ENCODE measurements at places on chromosomes 2 and 18.

- no peak for DNase-seq
These were observed 88.3 kb downstream of the AGAP1 start for GRCh38 chr2:235582081-235582686.

- no peak for DNase-seq
These were observed 195.6 kb downstream of the FSIP2 start for GRCh38 chr2:185934232-185934631.

- DNase-seq: no peak
These were observed 2.4 kb downstream of the CCBE1 start for GRCh38 chr18:59694824-59695223.

DNA sequence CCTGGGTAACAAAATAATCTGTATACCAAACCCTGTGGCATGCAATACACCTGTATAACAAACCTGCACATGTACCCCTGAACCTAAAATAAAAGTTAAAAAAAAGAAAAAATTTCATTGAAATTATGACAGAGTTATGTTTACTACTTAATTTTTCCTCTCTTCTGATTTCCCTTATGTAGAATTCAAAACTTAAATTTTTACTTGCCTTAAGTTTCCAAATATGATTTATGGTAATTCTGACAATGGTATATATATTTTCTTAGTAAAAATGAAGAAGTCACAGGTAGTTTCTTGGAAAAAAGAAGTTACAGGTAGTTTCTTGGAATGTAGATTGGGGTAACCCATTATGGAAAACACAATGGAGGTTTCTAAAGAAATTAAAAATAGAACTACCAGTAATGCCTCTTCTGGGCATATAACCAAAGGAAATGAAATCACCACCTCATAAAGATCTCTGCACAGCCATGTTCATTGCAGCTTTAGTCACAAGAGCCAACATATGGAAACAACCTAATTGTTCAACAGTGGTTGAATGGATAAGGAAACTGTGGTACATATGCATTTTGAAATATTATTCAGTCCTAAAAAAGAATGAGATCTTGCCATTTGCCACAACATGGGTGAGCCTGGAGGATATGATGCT is 164.9 kb downstream of the BABAM2 start:
- DNase-seq: no peak

GRCh38 chr2:84546551-84546950 is 30.3 kb downstream of the DNAH6 start:
- no peak for DNase-seq

GRCh38 chr18:48534364-48534763 is 4.5 kb upstream of the CTIF start:
- no peak for DNase-seq

DNA sequence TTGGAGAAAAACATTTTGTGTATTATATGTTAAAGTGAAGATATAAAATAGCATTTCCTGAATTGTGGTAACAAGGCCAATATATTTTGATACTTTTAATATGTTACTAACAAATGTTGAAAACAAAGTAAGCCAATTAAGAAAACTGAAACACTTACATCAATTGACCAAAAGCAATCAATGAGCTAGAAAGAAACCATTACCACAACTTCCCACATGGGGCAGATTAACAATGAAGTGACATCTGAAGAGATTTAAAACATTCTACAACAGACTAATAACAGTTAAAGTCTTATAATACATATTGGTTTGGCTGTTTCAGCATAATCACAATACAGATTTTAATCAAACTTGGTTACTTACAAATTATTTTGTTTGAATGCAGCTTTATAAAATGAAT is 282.4 kb upstream of the NETO1 start:
- no peak for DNase-seq

GRCh38 chr2:209872675-209873074 is 101.0 kb downstream of the UNC80 start:
- peak; percentile 88 for DNase-seq

- DNase-seq: no peak
These were observed 8.0 kb upstream of the D2HGDH start for GRCh38 chr2:241726459-241726858.

- no peak for DNase-seq
These were observed 98.2 kb downstream of the KCNF1 start for GRCh38 chr2:11009891-11010290.

- peak; percentile 14 for DNase-seq
These were observed 12.0 kb upstream of the MC5R start for GRCh38 chr18:13811993-13812392.

DNA sequence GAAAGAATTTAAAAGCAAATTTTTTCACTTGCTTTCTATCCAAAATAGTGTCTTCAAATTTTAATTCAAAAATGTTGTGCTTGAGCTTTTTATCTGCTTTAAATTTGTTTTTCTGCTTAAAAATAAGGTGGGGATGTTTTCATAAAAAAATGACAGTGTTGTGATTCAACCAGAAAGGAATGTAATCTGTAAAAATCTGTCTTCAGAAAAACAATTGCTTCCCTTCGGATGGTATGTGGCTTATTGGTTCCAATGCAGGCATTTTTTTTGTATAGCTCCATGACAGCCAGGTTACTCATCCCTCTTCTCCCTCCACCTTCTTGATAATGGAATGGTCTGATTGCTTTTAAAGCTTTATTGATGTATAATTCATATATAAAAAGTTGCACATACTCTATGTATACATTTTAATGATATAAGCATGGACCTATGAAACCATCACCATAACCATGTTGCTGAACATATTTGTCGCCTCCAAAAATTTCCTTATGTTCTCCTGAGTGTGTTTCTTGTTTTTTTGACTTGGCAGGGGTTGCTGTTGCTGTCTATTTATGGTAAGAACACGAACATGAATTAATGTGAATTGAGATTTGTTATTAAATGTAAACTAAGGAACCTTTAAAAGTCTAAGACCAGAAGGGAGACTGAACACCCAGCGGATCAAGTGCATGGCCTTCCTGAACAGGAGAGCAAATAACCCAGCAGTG is 363.7 kb upstream of the SPHKAP start:
- DNase-seq: no peak

DNA sequence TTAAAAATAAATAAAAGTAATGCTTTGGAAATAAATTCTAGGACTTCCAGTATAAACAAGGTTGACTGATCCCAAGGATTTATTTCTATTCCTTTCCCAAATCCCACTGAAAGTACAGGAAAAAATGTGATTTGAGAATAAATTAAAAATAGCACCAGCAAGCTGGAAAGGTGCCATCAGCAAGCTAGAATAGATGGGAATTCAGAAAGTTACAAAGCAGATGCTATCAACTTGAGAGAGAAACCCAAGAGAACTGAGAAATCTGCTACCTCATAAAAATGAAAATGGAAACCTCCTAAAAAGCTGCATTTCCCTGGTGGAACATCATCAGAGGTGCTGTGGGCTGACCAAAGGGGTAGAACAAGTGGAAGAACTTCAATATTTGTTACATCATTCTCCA is 148.6 kb upstream of the KCNJ3 start:
- DNase-seq: no peak

DNA sequence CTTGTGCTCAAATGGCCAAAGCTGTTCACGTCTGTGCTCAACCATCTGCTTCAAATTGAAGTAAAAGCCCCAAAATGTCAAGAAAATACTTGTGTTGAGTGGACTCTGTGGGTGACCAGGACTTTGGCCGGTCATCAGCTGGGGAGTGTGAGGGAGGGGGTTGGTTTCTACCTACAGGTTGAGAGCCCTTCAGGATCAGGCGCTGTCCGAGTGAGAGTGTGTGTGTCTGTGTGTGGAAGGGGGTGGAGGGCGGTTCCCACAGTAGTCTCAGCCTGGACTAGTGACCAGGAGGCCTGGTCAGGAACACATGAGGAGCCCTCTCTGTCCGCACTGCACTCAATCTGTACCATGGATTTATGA is 34.2 kb downstream of the ATOH8 start:
- DNase-seq: no peak

DNA sequence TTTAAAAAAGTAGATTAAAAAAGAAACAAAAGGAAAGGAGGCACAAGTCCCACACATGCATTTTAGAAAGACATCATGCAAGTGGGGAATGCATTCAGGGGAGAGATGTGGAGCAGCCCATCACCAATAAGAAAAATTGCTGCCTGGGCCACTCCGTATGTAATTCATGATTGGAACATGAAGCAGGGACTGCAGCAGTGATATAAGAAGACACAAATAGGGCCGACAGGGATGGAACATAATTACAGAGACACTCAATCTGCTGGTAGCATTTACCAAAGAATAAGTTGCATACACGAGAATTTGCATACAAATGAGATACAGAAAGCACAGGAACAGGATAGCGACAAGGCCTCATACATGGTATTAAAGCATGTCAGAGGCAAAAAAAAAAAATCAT is 6.5 kb upstream of the AFF3 start:
- no peak for DNase-seq

- DNase-seq: peak; percentile 26
These were observed 59.7 kb downstream of the MAP4K3 start for GRCh38 chr2:39377226-39377939.

DNA sequence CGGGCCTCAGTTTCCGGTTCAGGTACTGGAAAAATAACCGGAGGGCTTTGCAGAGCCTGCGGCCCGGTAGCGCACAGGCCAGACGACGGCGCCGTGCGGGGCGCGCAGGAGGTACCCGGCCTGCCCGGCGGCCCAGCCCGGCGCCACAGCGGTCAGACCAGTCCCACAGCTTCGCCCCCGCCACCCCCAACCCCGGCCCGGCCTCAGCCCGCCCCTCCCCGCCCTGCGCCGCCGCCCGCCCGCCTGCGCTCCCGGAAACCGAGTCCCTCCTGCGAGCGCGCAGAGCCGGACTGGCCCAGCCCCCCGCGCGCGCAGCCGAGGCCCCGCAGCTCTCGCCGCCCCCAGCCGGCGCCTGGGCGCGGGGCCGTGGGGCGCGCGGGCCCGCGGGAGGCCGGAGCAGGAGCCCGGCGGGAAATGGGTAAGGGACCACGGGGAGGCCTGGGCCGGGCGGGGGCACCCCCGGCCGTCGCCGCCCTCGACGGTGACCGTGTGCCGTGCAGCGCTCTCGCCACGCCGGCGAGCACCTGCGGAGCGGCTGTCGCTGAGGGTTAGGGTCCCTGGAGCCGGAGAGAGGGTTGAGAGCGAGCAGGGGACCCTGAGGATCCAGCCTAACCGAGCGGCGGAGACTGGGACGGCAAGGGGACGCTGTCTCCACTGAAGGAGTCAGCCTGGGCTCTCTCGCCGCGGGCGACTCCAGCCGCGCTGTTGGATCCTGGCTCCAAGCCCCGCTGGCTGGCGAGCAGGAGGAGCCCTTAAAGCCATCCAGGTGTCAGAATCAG is 16.5 kb upstream of the PSD4 start:
- no peak for DNase-seq

GRCh38 chr2:30026091-30027055 is 105.0 kb upstream of the ALK start:
- peak; percentile 13 for DNase-seq

DNA sequence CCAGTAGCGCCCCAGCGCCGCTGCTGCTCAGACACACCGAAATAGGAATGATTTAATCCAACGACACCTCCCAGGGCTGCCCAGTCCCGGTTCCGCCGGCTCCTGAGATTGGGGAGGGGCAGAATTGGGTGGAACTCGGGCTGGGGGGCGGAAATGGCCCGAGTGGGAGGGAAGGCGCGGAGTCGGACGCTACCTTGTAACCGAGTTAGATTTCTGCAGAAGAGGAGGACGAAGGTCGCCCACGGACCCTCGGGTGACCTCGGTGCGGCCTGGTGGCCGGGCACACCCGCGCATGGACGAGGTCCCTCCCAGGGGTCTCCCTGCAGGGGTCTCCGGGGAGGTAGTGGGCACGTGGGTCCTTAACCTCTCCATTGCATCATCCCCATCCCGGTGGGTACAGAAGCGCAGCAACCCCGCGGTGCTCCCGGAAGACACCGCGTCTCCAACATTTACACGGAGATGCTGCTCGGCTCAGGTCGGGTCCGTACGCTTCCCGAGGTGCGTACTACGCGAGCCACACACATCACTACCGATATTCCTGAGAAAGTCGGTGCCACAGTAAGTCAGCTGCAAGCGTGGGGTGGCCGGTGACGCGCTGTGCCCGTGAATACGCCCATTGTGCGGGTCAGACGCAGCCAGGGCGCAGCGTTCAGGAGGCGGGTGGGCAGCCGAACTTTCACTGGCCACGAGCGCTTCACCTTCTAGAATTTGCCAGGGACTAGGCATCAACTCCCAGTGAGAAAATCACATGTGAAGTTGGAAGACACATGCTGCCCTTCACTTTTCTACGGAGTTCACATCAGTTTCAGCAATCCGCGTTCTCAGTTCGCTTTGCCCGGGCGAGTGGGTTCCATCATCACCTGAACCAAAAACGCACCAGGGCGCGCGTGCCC is 3.0 kb downstream of the ZNF516 start:
- peak; percentile 44 for DNase-seq

- DNase-seq: no peak
These were observed 19.1 kb downstream of the RTP5 start for GRCh38 chr2:241888641-241889040.

DNA sequence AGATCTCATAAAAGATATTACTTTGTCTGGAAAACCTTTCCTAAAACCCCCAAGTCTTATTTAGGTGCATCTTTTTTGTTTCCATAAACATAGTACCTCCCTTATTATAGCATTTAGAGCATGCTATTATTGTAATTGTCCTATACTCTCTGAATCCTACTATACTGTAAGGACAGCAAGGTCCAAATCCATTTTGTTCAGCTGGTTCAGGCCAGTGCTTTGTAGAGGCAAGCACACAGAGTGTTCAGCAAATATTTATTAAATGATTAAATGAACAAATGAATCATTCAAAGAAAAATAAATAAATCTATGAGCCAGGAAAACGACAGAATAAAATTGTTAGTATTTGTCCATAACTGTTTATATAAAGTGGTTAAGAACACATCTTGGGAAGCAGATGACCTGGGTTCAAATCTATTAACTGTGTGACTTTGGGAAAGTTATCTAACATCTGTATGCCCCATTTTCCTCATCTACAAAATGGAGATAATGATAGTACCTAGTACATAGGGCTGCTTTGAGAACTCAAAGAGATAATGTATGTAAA is 86.0 kb downstream of the COL3A1 start:
- DNase-seq: no peak

DNA sequence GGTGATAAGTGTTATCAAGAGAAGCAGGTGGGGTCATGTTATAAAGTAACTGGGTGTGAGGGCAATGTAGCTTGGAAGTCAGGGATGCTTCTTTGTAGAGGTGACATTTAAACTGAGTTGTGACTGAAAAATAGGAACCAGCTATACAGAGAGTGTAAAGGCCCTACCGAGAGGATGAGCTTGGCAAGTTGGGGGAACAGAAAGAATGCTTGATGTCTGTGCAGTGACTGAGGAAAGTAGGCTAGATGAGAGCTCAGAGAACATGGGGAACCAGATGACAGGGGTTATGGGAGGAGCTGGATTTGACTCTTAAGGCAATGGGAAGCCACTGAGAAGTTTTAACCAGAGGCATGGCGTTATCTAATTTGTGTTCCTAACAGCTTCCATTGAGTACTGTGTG is 115.3 kb downstream of the DOCK10 start:
- DNase-seq: no peak

DNA sequence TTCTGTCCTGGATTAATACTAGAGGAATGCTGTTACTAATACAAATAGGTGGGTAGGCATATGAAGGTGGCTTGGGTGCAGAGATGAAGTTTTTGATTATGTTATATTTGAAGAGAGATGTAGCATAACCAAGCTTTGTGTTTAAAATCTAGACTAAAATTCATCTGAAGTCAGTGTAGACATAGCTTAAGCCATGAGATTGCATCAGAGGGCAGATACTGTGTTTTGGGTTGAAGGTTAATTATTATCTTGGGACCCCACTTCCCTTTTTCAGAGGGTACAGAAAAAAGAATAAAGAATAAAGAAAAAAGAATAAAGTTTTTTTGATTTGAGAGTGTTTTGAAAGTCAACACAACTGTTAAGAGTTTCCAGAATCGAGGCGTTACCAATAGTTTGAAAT is 13.0 kb downstream of the PPM1B start:
- no peak for DNase-seq

Data from RPMI8226 (cell line).